Pulmonary artery endothelial cell (primary cell): ENCODE measurements at places on chromosomes 5 and 9. TPM values are rescaled to one million over a fixed set of nuclear protein-coding genes. Genes with fewer than 3 reads are reported as not detected.

DNA sequence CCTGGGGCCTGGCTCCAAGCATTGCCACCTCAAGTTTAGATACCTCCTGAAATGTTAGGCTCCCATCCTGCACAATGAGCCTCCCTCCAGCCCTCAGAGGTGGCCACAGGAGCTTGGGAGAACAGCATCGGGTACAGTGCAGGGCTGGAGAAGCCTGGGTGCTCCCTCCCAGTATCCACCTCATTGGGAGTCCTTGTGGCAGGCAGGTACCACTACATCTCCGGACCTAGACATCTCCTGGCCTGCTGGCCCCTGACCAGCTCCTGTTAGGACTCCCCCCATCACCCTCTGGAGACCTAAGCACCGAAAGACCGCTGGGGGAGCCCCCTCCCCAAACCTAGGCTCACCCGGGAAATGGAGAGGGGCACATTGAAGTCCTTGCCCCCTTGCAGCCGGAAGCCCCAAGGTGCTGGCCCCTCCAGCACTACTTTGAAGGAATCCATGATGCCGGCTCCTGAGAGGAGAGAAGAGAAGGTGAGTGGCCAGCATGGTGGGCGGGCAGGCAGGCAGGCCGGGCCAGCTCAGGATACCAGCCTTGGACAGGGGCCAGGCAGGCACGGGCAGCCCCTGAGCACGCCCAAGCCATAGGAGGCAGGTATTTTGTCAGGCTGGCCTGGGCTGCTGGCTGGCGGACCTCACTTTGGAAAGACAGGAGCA lies 1.2 kb downstream of the PDLIM7 start:
- DNase-seq, result no peak

- DNase-seq, result no peak
These were observed 597.0 kb downstream of the CHSY3 start for GRCh38 chr5:130501151-130501865.

- no peak for DNase-seq
These were observed 75.4 kb downstream of the TSSK1B start for GRCh38 chr5:113359419-113359818.

DNA sequence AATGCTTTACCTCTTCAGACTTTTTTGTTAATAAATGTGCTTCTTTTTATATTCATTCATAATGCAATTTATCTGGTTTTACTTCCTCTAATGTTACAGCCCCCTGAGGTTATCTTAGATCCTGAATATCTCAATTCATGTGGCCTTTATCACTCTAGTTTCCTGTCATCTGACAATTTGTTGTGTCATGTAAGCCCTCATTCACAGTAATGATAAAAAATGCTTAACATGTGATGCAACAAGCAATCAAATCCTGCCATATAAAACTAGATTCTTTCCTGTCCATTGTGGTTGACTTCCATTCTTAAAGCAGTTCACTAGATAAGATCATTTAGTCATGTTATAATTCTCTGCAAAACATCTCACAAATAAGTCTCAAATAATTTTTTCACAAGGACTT lies 991.2 kb upstream of the ACO1 start:
- peak; percentile 22 for DNase-seq

GRCh38 chr9:93612796-93613154 lies 36.4 kb downstream of the PHF2 start:
- no peak for DNase-seq

The GABRA6 gene
- total RNA-seq, result not detected in 2 replicates
